ENCODE measurements at places on chromosomes 7 and 10. TPM values are rescaled to one million over a fixed set of nuclear protein-coding genes. Genes with fewer than 3 reads are reported as not detected.

Gene OR6V1
- total RNA-seq, result not detected

Gene ITPRID1
- total RNA-seq, result not detected

DNA sequence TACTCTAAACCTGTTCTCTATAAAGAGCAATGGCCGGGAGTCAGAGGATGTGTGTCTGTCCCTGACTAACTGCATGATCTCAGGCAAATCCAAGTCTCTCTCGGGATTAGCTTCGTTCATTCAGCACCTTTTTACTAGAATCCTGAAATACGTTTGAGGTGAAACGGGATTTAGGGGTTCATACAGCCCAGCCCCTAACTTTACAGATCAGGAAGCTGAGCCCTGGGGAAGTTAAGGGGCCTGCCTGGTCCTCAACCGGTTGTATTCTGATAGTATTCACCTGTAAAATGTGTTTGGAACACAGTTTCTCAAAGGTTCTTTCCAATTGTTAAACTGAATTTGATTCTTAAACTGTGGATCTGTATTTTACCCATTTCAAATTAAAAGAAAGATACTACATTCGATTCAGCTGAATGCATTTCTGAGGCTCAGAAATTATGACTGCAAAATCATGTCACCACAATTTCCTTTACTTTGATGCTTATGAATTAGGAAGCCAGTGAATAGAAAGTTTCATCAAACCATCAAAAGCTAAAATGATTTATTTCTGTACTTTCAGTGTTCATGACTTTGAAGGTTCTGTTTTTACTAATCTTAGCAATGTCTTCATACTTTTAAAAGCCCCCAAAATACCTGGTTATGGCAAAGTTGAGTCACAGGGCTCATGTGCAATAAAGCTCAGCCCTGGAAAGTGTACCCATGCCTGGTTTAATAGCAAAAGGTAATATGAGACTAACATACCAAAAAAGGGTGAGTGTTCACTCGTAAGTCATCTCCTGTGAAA lies 28.9 kb upstream of the EZH2 start:
- H3K27me3 ChIP-seq, result no peaks in the 10 kb centered on the region
- H3K4me1 ChIP-seq, result peaks cover 28% of the 10 kb centered on the region
- H3K27ac ChIP-seq, result no peak overlapping the region
- no peak overlapping the region for H3K4me3 ChIP-seq
- no peaks in the 10 kb centered on the region for H3K36me3 ChIP-seq

GRCh38 chr10:112738606-112739591 lies 211.1 kb upstream of the TCF7L2 start:
- peaks cover 24% of the 10 kb centered on the region for H3K4me1 ChIP-seq
- no peak overlapping the region for H3K4me3 ChIP-seq
- no peaks in the 10 kb centered on the region for H3K27me3 ChIP-seq
- no peak overlapping the region for H3K27ac ChIP-seq
- H3K36me3 ChIP-seq, result no peaks in the 10 kb centered on the region

- H3K4me3 ChIP-seq, result no peak overlapping the region
- no peaks in the 10 kb centered on the region for H3K27me3 ChIP-seq
- no peaks in the 10 kb centered on the region for H3K36me3 ChIP-seq
- no peak for DNase-seq
These were observed 5.6 kb upstream of the MALSU1 start for GRCh38 chr7:23293500-23294073.

DNA sequence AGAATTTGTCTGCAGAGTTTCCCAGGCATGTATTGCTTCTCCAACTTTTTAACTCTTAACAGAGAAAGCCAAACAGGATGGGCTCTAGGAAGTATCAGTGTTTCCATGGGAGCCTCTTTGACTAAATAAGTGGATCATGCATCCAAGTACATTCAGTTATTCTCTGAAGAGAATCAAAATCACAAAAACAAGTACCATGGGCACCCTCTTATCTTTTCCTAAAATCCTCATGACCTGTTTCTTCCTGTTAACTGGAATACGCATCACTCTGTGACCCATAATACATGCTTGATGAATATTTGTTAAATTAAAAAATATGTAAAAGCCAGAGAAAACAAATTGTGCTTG lies 186.9 kb upstream of the MGMT start:
- no peaks in the 10 kb centered on the region for H3K4me1 ChIP-seq
- H3K27me3 ChIP-seq, result no peaks in the 10 kb centered on the region
- no peak for DNase-seq
- H3K27ac ChIP-seq, result no peak overlapping the region
- no peak overlapping the region for H3K4me3 ChIP-seq
- no peaks in the 10 kb centered on the region for H3K36me3 ChIP-seq

- H3K36me3 ChIP-seq, result no peaks in the 10 kb centered on the region
- no peak overlapping the region for H3K4me3 ChIP-seq
- H3K27me3 ChIP-seq, result no peaks in the 10 kb centered on the region
- no peak overlapping the region for H3K27ac ChIP-seq
- DNase-seq, result no peak
These were observed 148.3 kb upstream of the TCF7L2 start for GRCh38 chr10:112801748-112802147.

DNA sequence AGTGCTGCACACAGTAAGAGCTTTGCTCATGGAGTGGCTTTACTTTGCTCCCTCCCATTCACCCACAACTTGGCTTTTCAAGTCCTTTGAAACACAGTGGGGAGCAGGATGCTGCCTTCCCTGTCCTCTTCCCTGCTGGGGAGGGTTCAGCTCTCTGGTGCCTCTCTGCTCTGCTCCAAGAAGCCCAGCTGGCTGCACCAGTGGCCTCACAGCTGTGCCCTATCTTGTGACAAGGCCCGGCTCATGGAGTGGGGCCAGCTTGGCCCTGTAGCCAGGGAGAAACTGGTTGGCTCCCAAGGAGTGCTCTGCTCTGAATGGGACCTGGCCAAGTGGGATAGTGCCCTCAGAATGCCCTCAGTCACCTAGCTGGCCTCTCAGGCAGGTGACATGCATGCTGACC lies 212.3 kb upstream of the ZMIZ1 start:
- H3K27ac ChIP-seq, result no peak overlapping the region
- H3K4me1 ChIP-seq, result peaks cover 22% of the 10 kb centered on the region
- no peaks in the 10 kb centered on the region for H3K27me3 ChIP-seq
- DNase-seq, result no peak
- H3K4me3 ChIP-seq, result no peak overlapping the region
